ENCODE measurements at places on chromosomes 3 and 15.
A peak's percentile ranks its signal among the peaks of the same experiment; 100 is the strongest.

GRCh38 chr15:75067123-75067830, 43.9 kb downstream of the PPCDC start:
- no peak for DNase-seq

DNA sequence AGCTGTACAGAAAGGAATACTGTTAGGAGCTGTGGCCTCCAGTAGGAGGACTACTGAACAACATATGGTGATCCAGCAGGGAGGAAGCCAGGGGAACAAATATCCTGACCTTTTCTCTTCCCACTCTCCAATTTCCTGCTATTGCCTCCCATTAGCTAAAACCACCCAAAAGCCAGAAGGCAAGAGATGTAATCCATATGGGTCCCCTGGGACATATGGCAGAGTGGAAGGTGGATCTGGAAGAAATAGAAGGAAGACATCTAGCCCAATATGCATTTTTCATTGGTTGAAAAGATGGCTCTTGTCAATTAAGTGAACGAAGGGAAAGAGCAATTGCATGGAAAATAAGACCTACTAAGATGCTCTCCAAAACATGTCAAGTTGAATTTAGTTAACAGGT, 167.2 kb downstream of the CNTN3 start:
- DNase-seq, result no peak

DNA sequence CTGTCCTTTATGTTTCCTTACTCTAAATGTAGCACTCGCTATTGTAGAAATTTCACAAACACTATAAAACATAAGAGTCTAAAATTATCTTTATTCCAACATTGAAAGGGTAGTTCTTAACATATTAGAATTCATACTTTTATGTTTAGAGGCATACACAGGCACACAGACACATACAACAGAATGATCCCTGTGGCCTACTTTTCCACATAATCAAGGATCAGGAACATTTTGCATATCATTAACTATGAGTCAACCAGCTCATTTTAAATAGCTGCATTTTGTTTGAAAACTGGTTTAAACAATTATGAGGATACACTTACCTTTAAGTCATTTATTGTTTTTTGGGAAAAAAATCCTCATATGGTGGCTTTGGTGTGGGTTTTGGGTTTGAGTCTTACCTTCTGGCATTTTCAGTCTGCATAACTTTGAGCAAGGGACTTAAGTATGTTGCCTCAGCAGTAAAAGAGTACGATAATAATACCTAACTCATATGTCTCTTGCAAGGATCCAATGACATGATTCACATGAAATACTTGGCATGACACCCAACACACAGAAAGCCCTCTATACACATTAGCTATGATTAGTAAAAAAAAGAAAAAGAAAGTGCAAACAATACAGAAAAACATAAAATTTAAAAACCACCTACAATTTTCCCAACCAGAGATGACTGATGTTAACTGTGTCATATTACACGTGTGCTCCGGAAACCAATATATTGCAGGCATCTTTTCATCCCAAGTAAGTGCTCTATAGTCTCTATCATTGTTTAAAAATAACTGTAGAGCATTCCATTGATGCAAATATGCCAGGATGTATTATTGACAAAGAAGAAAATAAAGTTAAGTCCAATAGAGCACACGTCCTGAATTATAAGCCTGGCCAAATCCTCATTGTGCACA, 213.1 kb upstream of the ADAMTS9 start:
- no peak for DNase-seq

DNA sequence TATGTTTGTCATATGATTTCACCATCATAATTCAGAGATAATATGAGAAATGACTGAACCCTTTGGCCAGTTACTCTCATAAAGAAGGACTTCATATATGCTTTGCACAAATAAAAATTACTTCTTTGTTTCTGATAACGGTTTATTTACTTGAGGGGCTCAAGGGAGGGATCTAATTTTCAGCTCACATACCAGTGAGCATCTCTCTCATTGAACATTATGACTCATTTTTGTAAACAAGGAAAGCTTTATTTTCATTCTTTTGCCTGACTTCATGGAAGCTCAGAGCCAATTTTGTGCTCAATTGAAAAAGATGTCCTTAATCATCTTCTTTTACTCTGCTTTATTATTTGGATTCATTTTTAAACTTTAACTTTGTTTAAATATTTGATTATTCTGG, 5.8 kb downstream of the NLGN1 start:
- DNase-seq, result no peak

GRCh38 chr15:94584833-94585244, 353.5 kb downstream of the MCTP2 start:
- peak; percentile 2 for DNase-seq

GRCh38 chr3:197471221-197472010, 84.4 kb downstream of the BDH1 start:
- DNase-seq, result no peak

Measured in hindlimb muscle (tissue), 1 donor.